ENCODE measurements at places on chromosomes 2 and 18. TPM values are rescaled to one million over a fixed set of nuclear protein-coding genes. Genes with fewer than 3 reads are reported as not detected.

THOC1 gene
- 42.6 TPM for total RNA-seq

DLX2 gene
- 0.28 TPM for total RNA-seq

CRYGC gene
- total RNA-seq: not detected

CTNNA2 gene
- total RNA-seq: not detected

ALLC gene
- not detected for total RNA-seq

ALPP gene
- total RNA-seq: not detected

SP110 gene
- 1.7 TPM for total RNA-seq
